Activated CD4-positive, alpha-beta T cell treated with anti-CD3 and anti-CD28 coated beads for 48 hours (primary cell): ENCODE measurements at places on chromosomes 11 and 22.

DNA sequence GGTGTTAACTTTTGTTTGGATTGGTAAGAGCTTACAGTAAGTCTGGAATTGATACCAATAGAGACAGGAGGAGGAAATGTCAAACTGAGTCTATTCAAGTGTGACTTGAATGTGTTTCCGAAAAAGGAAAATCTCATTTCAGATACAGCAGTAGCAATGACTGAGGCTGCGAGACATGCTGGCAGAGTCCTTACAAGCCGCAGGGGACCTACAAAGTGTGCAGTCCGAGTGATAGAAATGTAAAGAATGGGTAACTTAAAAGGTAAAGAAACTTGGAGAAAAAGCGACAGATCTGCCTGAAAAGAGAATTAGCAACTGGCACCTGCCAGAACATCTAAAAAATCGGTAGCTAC is 444 bp downstream of the CWF19L2 start:
- peak; percentile 22 for DNase-seq

GRCh38 chr11:125188021-125188420 is 23.5 kb downstream of the PKNOX2 start:
- DNase-seq = no peak

- no peak for DNase-seq
These were observed 8.9 kb downstream of the SUSD2 start for GRCh38 chr22:24190159-24190540.

GRCh38 chr11:98234698-98235097 is 786.1 kb upstream of the CNTN5 start:
- DNase-seq = no peak

DNA sequence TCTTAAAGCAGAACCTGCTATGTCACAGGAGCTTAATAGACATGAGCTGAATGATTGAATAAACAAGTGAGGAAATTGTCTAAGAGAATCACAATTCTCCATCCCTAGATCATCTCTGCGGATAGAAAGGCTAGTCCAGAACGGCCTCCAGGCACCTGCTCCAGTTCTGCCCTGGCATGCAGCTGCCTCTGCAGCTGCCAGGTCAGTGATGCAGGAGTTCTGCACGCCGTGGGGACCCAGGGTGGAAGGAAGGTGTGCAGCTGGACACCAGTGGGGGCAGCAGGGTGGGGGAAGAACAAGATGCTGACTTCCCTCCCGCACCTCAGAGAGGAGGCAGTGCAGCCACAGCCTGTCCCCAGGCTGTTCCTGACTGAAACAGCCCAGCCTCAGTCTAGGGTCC is 192.1 kb upstream of the NCAM1 start:
- no peak for DNase-seq

DNA sequence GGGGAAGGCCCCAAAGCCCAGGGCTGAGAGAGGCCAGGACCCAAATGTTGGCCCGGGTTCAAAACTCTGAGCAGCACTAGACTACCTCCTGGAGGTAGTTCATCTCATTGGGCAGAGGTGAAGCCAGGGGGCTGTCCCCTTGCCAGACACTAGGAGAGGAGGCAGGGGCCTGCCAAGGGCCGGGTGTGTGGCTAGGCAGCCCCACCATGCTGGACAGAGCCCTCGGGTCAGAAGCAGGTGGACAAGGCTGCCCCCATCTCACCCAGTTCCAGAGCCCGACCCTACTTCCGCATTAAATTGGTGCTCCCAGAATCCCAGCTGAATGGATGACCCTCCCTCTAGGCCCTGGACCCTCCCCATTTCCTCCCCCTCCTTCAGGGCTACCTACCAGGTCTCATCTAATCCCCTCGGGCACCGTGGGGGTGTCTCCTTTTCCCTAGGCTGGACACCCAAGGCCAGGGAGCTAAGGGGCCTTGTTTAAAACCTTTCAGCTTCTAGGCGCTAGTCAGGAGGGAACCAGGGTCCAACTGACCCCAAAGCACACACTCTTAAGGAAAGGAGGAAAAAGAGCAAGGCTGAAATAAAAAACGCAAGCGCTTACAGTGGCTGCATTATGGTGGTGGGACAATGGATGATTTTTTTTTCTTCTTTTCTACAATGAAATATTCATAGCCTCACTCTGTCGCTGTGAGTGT is 72.1 kb upstream of the TCF20 start:
- no peak for DNase-seq

DNA sequence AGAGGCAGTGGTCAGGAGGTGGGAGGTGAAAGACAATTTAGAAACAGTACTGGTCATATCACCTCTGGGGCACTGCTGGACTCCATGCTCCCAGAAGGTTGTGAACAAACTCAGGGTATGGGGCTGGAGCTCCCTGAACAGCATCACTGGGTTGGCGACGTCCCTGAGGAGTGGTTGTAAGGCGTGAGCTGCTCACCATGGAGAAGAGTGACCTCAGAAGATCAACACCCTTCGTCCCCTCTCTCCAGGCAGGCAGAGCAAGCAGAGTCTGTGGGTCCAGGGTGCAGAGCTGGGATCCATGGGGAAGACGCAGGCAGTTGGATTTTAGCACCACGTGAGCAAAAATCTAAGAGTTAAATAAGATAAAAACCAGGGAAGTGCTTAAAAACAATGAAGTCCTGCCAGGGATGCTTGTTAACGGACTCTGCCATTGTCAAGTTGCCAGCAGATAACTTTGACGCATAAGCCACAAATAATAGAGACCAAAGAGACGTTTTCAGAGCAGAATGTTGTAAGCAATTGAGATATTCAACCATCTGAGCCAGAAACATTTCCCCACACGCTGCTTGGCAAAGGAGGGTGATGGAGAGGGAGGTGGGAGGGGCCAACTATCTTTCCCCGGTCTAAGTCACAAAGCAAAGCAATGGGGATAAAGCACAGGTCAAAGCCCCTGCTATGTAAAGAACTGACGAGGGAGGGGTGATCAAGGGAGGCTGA is 13.6 kb downstream of the PNPLA5 start:
- no peak for DNase-seq

DNA sequence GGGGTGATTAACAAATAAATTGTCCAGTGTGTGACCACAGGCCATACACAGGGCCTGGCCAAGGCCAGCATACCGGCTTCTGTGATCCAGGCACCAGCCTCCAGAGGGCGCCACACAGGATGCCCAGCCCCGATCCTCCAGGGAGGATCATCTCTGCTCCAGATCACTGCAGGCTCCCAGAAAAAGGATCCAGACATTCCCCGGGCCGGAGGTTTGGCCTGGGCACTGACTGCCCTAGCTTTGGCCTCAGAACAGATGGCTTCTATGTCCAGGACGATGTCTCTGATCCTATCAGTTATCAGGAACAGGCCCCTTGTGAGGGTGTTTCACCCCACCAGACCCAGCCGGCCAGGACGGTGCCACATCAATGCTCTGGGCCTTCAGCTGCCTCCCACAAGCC is 74.5 kb upstream of the LMO1 start:
- DNase-seq = peak; percentile 58

- no peak for DNase-seq
These were observed 2.8 kb upstream of the CDC42EP1 start for GRCh38 chr22:37557321-37558001.

- no peak for DNase-seq
These were observed 32.9 kb upstream of the CLMP start for GRCh38 chr11:123227763-123228495.

DNA sequence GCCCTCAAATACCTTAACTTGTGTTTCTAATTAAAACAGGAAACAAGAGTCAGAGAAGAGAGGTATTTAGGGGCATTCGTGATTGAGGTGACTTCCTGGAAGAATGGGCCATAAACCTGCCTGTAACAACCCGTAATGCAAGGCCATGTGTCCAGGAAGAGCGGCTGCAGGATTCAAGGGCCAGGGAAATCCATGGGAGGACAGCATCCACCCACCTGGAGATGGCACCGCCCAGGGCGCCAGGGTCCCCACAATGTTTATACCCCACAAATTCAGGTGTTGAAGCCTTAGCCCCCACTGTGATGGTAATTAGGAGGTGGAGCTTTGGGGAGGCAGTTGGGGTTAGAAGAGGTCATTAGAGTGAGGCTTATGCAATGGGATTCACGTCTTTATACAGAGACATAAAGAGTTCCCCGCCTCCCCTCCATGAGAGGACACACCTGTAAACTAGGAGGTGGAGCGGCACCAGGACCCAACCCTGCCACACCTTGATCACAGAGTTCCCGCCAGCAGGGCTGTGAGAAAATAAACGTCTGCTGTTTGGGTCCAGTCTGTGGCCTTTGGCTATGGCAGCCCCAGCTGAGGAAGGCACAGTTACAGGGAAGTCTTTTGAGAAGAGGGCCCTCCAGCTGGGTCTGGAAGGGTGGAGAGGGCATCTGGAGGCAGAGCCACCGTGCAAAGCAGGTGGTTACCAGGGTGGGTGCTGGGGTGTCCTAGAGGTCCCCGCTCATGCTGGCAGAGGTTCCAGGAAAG is 1394.3 kb downstream of the TBC1D22A start:
- DNase-seq = no peak

DNA sequence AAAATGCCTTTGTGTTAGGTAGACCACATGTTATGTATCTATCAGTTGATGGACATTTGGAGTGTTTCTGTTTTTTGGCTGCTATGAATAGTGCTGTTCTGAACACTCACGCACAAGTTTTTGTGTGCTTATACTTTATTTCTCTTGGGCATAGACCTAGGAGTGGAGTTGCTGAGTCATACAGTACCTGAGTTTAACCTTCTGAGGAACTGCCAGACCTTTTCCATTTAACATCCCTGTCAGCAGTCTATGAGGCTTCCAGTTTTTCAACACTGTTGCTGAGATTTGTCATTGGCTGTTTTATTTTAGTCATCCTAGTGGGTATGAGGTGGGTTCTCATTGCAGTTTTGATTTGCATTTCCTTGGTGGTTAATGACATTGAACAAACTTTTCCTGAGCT is 4.4 kb downstream of the CTTN start:
- no peak for DNase-seq

GRCh38 chr11:10480760-10481159 is 25.7 kb downstream of the AMPD3 start:
- no peak for DNase-seq

- peak; percentile 28 for DNase-seq
These were observed 16.1 kb downstream of the ALKBH8 start for GRCh38 chr11:107549253-107549953.

- DNase-seq = no peak
These were observed 2.1 kb upstream of the DPAGT1 start for GRCh38 chr11:119103793-119104192.

DNA sequence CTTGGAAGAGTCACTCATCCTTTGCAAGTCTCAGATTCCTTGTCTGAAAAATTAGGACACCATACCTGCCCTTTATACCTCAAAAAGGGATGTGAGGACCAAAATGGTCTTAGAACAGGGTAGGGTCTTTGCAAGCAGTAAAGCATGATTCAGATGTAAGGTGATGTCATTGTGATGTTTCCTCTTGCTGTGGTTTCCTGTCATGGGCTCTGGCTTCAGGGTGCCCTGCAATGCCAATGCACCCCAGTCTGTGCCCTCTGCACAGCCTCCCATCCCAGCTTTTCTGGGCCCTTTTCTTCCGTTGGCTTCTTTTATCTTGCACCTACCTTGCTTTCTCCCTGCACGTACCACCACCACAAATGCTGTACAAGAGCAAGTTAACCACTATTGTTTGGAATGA is 87.8 kb upstream of the NNMT start:
- peak; percentile 12 for DNase-seq

- no peak for DNase-seq
These were observed 100.3 kb downstream of the RRM1 start for GRCh38 chr11:4194889-4195288.

DNA sequence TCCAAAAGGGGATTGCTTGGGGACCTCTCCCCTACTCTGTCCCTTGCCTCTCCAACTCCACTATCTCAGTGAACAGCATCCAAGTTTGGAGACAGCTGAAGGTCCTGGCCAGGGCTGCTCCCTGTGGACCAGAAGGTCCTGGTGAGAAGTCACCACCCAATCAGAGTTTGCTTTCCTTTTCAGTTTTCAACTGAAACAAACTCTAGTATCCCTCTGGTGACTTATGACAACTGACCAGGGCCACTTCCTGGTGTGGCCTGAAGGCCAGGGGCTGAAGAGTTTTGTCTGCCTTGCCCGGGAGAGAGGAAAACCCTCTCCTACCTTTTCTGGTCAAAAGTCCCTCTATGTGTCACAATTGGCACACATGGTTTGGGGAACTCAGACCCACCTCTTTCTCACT is 5.1 kb downstream of the JAML start:
- no peak for DNase-seq
